ENCODE measurements at places on chromosomes 3 and 15.

GRCh38 chr3:140093742-140094141 lies 158.8 kb downstream of the CLSTN2 start:
- no peak for DNase-seq

- DNase-seq, result no peak
Measured at GRCh38 chr15:65263313-65263712, 23.4 kb downstream of the PARP16 start.

- no peak for DNase-seq
Measured at GRCh38 chr3:126407412-126408044, 12.8 kb downstream of the CFAP100 start.

- DNase-seq, result no peak
Measured at GRCh38 chr3:197017003-197017402, 12.6 kb downstream of the MELTF start.

- no peak for DNase-seq
Measured at GRCh38 chr15:44340410-44340809, 51.9 kb downstream of the GOLM2 start.

DNA sequence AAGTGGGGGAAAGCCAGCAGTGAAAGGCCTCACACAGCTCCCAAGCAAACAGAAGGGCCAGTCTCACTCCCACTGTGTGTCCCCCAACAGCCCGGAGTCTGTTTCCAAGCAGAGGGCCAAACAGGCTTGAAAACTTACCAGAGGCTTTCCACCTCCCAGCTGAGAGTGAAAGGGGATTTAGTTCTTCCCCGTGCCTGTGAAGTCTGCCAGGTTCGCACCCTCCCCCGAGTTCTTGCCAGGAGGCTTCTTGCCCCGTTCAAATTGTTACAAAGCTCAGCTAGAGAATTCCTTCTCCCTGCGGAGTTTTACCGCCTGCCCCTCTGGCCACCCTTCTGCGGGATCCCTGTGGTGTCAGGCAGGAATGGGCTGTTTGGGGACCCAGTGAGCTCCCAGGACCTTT lies 68.0 kb upstream of the WNT7A start:
- no peak for DNase-seq

- peak; percentile 21 for DNase-seq
Measured at GRCh38 chr3:138942861-138943623, 3.9 kb downstream of the FOXL2 start.
